ENCODE measurements at places on chromosomes 4 and X.

- no peak for DNase-seq
These were observed 39.0 kb downstream of the CPLX1 start for GRCh38 chr4:786861-787300.

DNA sequence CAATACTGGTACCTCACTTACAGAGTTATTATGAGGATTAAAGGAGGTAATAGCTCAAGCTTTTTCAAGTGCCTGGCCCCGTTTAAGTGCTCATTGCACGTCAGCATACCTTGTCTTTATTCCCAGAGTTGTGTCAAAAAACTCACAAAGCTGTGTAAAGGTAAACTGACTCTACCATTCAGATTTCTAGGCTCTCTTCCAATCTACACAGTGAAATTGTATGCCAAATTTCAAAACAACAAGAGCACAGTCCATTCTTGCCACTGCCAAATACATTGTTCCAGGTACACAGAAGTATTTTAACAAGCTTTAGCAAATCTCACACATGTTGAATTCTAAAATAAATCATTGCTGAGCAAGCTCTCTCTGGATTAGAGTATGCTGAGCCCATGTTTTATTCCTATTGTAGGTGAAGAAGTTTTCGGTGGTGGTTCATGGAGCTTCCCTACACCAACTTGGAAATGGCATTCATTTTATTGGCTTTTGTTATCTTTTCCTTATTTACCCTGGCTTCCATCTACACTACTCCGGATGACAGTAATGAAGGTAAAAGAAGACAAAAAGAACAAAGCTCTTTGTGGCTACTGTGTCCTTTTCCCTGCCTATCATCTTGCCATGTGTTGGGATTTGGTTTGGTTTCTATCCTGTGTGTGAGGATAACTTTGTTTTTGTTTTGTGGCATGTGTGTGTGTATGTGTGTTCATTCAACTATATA is 16.2 kb downstream of the SMIM31 start:
- DNase-seq: no peak

DNA sequence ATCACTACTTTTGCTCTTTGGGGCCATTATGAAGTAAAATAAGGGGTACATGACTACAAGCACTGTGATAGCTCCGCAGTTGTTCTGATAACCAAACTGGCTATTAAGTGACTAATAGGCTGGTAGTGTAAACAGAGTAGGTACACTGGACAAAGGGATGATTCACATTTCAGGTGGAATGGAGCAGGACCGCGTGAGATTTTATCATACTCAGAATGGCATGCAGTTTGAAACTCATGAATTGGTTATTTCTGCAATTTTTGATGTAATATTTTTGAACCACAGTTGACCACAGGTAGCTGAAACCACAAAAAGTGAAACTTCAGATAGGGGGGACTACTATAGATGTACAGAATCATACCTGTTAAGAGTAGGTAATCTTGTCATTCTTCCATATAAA is 55.8 kb downstream of the PAK3 start:
- no peak for DNase-seq

DNA sequence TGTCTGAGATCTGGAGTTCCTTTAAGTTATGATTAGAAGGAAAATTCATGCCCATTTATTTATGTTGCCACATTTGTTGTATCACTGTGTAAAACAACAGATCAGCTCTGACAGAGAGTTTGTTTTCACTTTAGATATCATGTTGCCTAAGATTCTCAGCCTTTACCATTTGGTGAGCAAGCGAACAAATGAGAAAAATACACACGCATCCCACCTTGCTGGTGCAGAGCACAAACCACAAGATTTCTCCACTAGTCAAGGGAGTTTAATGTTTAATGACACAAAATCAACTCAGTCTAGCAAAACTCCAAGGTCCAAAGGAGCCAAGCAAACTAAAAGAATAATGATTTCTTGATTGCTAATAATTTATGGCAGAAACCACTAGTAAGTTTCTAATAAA is 27.7 kb downstream of the FGF5 start:
- DNase-seq: no peak

GRCh38 chr4:159685340-159686092 is 582.6 kb downstream of the RAPGEF2 start:
- DNase-seq: no peak

- no peak for DNase-seq
These were observed 24.3 kb downstream of the HS3ST1 start for GRCh38 chr4:11404431-11404830.

- DNase-seq: no peak
These were observed 46.9 kb downstream of the ANTXR2 start for GRCh38 chr4:80026100-80026499.

- no peak for DNase-seq
These were observed 7.9 kb downstream of the OGT start for GRCh38 chrX:71540801-71541200.

DNA sequence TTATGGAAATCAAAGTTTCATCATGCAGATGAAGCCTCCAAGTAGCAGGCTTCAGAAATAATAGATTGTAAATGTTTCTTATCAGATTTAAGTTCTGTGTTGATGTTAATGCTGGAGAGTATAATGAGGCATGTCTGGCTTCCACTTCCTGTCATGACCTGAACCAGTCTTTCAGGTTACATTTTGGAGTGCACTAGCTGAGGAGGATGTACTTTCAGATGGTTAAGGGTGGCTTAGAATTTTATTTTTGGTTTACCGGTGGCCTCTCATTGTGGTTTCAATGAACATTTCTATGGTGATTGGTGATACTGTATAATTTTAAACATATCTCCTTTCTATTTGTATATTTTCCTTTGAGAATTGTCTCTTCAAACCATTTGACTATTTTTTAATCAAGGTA is 890.4 kb downstream of the SH3BGRL start:
- no peak for DNase-seq

DNA sequence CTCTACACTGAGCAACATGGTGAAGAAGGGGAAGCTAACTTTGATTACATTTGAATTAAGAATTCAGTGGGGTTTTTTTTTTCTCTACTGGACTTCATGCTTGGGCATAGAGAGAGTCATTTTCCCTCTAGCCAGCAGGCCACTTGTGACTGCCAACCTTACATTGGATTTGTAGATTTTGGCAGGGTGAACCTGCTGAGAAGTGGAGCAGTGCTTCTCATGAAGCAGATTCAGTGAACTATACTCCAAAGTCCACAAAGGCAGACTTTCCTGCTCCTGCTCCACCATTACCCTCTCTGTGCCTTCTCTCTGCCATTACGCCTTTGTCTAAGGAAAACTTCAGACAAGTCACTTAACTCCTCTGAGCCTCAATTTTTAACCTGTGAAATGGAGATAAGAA is 69.9 kb downstream of the PAK3 start:
- DNase-seq: no peak

- no peak for DNase-seq
These were observed 241.4 kb upstream of the GALNT7 start for GRCh38 chr4:172927096-172927814.

DNA sequence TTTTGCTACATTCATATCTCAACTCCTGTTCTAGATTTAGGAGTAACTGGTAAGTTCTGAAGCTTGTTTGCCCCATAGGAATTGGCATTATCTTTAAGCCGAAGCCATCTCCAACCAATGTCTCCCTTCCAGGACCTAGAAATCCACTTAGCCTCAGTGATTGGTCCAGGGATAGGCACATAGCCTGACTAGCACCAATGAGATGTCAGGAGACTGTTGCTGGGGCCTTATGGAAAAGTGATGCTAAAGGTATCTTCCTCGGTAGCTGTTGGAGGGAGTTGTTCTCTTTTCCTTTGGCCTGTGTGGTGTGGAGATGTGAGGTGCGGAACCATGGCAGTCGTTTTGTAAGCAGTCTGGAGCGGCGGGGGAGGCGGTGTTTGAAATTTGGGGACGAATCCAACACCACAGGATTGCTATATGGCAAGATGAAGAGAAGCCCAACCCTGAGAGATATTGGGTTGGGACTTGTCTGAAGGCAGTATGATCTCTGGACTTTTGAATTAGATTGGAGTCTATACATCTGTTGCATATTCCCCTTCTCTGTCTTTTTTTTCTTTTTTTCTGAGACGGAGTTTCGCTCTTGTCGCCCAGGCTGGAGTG is 109.8 kb upstream of the ATP6AP2 start:
- peak; percentile 51 for DNase-seq

GRCh38 chrX:97538745-97539144 is 655.0 kb downstream of the RPA4 start:
- DNase-seq: no peak

DNA sequence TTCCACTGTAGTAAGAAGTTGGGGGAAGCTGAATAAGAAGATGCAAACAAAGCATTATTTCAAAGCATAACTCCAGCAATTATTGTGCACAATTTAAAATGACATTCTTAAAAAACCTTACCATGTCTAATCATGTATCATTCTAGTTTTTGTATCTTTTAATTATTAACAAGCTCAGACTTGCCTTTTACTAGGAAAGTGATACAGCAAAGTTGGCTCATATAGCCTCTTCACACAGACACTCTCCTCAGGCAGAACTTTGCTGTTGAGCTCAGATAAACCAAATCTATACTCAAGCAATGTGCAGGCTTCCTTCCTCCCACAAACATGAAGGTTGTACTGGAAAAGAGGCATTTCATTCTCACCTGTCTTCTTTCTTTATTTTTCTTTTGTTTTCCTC is 358.7 kb upstream of the EMCN start:
- no peak for DNase-seq

- no peak for DNase-seq
These were observed 156.2 kb upstream of the PPP1R2C start for GRCh38 chrX:42934020-42934726.

DNA sequence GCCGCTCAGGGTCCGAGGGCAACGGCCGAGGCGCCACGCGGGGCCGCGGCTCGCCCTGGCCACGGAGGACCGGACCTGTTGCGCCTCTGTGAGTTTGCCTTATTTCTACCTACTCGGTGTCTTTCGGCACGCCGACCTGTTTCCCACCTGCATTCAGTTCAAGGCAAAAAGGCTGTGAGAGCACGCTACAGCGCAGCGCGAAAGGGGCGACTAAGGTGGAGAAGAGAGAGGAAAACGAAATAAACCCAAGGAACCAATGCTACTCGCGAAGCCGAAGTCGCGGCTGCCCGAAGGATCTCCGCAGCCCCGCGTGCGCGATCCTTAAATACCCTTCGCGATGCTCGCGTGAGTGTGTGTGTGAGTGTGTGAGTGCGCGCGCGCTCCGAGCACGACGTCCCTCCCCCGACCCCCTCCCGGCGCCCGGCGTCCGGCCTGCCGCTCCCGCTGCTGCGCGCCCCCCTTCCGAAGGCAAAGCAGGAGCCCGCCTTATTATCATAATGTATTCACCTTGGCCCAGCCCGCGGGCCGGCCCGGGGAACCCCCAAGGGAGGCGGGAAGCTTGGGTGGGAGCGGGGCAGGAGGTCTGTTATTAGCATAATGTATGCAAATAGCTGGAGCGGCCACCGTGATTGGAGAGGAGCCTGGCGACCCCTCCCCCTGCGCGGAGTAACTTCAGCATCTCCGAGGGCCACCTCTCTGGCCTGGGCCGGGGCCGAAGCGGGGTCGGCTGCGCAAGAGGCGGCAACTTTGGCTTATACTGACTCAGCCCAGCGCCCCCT is at the start of gene COL25A1:
Gene COL25A1 (minus strand): TSS at position 298 of the 779 bp plus-strand sequence.
- peak; percentile 84 for DNase-seq

DNA sequence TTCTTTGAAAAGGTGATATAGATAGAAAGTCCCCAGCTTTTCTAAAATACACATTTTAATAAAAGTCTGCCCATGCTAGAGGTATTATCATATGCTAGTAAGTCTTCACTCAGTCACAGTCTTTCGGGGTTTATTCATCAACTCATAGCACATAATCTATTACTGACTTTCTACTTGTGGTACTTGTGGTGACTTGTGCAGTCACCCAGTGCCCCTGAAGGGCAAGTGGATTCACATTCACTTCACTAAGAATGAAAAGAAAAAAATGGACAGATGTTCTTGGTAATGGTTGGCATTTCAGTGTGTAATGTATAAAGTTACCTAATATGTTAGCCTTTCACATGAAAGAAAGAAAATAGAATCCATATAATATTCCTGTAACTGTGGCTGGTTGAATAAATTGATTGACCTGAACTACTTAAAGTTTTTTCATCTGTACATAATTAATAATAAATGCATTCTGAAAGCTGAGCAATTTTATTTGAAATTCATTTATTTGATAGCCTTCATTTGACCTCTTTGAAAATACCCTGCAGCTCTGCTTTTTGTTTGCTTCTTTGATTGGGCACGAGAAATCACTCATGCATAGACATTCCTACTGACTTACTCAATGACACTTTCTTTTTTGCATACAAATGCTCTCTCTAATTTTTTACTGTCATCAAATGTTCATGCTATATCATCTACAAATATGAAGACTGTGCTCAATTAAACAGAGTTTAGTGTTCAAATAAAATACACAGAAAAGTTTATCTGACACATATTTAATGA is 39.5 kb upstream of the ZNF330 start:
- DNase-seq: no peak

DNA sequence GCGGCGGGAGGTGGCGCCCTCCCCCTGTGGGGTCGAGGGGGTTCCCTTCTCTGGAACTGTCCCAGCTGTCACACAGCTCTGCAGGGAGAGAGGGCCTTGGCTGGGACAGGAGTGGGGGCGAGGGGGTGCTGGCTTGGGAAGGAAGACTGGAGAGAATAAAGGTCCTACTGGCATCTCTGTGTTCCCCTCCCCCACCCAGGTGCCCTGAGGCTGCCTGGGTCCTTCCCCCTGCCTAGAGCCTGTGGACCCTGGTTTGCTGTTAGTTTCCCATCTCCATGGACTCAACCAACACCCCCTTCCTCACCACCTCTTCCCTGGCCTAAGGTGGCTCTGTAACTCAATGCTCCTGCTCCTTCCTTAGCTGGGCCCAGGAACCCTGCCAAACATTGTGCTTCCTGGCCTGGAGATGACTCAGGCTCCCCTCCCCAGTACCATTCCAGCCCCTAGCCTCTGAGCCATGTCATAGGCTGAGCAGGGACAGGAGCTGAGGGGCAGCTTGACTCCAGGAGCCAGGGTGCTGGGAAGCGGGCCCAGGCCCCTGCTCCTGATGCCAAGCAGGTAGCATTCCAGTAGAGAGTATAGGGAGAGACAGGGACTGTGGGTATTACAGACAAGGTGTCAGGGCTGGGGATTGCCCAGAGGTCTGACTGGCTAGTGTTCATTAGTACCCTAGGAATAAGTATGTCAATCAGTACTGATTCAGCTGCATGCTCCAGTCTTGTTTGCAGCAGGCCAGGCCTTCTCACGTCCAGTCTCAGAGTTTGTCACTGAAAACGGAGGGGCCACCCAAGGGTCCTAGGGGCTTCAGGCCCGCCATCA is 100.7 kb downstream of the EFNB1 start:
- DNase-seq: no peak

GRCh38 chrX:46693149-46693548 is 65.8 kb downstream of the SLC9A7 start:
- no peak for DNase-seq

DNA sequence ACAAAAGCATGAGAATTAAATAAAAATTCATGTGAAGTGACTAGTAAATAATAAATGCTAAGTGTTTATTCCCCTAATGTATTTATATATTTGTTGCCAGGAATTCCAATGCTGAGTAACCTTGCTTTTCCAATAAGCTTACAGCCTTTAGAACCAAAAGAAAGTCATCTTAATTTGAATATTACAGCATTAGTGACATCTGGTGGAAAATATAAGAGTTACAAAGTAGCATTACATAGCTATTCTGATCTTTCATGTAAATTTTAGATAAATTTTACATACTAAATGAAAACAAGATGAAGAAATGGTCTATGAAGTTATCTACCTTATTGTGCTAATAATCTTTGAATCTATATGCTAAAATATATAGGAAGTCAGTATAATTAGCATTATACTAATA is 10.4 kb downstream of the MAD2L1 start:
- no peak for DNase-seq
